ENCODE measurements at places on chromosomes 11 and 22.

GRCh38 chr22:43088627-43088983 is 586 bp downstream of the TTLL1 start:
- no peak for DNase-seq

DNA sequence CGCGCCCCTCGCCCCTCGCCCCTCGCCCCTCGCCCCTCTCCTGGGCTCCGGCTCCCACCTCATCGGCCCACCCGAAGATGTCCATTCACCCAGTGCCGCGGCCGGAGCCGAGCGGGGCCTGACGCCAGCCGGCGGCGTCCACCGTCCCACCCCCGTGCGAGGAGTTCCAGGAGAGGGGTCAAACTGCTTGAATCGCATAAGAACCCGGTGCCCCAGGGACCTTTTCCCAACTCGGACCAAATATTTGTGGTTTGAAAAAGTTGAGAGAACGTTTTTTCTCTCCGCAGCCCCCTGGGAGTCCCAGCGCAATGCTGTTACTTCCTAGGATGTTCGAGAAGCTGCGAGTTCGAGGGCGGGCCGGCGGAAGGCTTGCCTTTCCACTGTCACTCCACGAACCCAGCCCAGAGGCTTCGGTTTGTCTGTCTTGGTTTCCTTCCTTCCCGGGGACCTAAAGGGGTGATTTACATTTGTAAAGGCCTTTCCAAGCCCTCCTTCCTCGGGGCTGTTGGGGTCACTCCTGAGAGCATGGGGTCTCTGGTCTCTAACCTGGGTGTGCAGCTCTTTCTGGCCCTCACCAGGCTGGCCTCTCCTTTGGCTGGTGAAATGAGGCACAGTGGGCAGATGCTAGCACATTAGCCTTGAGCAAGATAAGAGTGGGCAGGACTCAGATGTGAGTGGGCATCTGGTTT is 38.0 kb downstream of the ETS1 start:
- DNase-seq: peak; percentile 11

- DNase-seq: peak; percentile 53
Measured at GRCh38 chr11:10387206-10388083, 67.6 kb upstream of the AMPD3 start.

DNA sequence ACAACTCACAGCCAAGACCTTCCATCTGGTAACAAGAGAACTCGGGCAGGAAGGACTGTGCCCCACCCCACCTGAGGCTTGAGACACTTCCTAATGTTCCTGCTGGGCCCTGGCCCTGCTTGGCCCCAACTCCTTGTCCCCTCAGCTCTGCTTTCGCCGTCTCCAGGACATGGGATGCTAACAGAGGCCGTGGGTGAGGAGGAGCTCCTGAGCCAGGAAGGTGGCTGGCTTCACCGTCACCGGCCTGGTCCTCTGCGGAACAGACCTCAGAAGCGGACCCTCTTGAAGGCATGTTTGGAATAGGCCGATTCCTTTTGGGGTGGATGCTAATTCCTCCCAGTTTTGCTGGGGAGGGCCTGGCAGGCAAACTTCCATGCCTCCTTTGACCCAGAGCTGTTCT is 154.3 kb downstream of the CACNA1I start:
- DNase-seq: no peak

DNA sequence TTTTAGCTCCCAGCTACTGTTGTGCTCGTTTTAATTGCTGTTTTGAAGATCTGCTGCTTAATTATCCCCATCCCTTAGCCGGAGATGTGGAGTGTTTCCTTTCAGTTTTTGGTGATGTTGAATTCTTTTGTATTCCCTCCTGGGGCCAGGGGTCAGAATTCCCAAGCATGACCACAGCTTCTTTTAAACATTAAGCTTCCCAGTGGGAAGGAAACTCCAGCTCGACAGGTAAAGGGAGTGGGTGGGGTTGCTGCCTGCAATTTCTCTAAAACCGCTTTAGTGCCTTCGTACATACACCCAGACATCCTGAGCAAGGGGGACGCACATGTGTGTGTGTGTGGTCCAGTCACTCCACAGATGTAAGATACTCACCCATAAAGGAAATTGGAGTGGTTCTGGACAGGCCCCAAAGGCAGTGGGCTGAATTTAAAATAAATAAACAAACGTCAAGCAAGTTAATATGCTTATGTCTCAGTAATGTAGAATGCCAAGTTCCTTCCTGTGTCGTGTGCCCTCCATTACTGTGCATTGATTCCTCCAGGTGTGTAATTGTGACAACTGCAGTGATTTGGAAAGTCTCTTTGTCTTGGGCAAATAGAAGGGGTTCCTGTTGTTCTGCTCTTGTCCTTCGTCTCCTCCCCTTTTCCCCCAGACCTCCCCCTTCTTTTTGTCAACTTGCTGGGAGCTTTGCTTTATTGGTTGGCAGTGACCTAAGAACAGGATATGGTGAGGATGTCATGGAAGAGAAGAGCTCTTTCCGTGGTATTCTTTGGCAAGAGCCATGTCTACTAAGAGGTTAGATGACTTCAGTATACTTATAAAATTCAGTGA is 19.2 kb upstream of the ADSL start:
- no peak for DNase-seq

GRCh38 chr11:96188243-96189006 is 154.6 kb downstream of the MAML2 start:
- peak; percentile 58 for DNase-seq

DNA sequence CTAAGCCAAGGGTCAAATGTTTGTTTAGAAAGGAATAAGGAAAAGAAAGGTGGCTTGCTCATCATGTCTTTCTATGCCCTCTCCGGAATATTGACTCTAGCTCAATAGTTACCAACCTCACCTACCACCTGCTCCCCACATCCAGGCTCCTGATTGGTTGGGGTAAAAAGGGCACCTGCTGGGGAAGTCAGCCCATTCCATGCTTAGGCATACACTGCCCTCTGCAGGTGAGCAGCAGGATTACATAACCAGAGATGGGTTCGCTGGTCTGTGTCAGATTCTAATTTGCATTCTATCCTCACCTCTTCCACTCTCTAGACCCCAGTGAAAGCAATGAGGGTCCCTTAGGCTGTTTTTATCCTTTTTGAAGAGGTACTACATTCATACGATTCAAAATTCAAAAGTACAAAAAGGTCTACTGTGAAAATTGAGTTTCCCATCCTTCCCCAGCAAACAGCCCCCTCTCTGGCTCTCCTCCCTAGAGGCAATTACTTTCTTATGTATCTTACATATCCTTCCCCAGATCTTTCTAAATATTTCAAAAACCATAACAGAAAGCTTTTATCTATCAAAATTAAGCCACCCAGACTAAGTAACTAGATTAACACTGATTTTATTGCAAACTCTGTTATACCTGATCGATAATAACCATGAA is 98.0 kb upstream of the ASPHD2 start:
- DNase-seq: peak; percentile 32

- DNase-seq: no peak
Measured at GRCh38 chr22:39446239-39446721, 10.5 kb upstream of the MGAT3 start.

- DNase-seq: no peak
Measured at GRCh38 chr11:20235164-20235563, 74.9 kb upstream of the DBX1 start.

GRCh38 chr11:116231543-116231942 is 541.2 kb downstream of the BUD13 start:
- no peak for DNase-seq

GRCh38 chr11:31160504-31161422 is 208.8 kb downstream of the DCDC1 start:
- DNase-seq: no peak
